ENCODE measurements at places on chromosomes 1 and 21.
A peak's percentile ranks its signal among the peaks of the same experiment; 100 is the strongest.

GRCh38 chr1:228279011-228279721 is 71.3 kb downstream of the OBSCN start:
- no peak for ATAC-seq

DNA sequence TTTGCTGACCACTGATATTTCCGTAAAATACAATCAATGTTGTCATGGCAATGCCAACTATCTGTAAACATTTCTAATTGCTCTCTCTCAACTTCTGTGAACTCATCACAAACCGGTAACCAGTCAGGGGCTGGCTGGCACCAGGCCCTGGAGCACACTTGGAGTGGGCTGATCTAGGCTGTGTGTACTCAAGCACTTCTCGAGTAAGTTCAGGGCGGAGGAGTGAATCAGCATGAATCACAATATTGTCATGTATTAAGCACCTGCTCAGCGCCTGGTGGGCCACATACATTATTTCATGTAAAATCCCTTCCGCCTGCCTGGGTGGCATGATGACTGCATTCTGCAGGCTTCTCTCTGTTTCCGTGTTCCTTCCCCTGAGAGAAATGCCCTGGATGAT is 212.4 kb downstream of the FOXD2 start:
- peak; percentile 96 for ATAC-seq

DNA sequence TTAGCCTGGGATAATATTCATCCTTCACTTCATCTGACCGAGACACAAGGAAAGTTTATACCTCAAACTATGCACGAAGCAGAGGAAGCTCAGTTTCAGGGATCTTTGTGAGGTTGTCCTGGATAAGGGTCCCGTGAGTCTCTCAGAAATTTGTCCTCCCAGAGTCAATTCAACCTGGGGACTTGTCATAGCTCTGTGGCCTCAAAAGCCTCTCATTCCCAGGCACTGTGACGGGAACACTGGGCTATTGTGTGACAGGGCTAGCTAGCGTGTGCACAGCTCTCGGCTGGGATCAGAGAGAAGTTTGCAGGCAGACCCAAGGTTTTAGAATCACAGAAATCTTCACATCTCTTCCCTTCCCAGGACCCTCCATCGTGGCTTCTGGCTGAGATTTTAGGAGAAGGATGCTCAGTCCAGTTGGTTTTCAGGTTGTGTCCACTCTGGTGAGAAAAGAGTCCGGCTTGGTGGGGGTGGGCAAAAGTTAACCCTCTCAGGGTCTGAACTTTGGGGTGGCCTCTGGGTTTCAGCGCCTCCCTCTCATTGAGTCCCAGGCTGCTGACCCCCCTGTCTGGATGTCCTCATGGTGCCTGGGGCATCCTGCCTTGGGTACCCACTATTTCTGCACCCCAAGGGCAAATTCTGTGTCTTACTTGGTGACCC is 20.4 kb upstream of the LBR start:
- no peak for ATAC-seq

- peak; percentile 74 for ATAC-seq
Measured at GRCh38 chr1:38858833-38859560, 575 bp downstream of the RRAGC start.

DNA sequence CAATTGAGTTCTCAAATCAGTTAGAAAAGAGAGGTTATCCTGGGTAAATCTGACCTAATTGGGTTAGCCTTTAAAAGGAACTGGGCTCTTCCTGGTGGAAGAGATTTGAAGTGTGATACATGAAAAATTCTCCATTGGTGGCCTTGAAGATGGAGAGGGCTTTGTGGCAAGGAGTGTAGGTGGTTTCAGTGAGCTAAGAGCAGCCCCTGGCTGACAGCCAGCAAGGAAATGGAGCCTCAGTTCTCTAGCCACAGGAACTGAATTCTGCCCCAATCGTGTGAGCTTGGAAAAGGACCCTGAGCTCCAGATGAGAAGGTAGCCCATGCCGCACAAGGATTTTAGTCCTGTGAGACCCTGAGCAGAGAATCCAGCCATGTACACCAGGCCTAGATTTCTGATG is 12.7 kb upstream of the HYI start:
- ATAC-seq, result no peak

- ATAC-seq, result peak; percentile 56
Measured at GRCh38 chr1:21334214-21335087, 44.2 kb upstream of the ECE1 start.

DNA sequence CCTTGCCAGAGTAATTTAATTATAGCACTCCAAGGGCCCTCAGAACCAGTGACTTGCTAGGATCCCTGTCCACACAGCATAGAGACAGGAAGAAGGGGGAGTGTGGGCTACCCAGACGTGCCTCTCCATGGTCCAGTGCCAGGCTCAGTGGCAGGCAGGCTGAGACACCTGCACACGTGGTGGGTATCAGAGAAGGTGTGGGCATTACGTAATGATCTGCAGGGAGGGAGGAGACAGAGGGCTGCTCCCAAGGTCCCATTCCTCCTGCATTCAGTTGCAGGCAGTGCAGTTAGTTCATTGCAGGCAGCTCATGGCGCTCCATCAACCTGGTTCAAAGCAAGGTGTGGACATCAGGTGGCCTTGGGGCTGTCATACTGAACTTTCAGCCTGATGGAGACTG is 49.9 kb downstream of the C8B start:
- ATAC-seq, result no peak

- no peak for ATAC-seq
Measured at GRCh38 chr1:27397749-27398148, 5.3 kb downstream of the GPR3 start.

GRCh38 chr1:172252958-172253357 is 167.5 kb upstream of the C1orf105 start:
- no peak for ATAC-seq

Data from esophagus mucosa (tissue), 1 donor.